Foreskin keratinocyte (primary cell): ENCODE measurements at places on chromosomes 2 and 18. TPM values are rescaled to one million over a fixed set of nuclear protein-coding genes. Genes with fewer than 3 reads are reported as not detected.

Gene CHN1
- total RNA-seq: 0.42 and 0.75 TPM in 2 replicates

GRCh38 chr2:25524507-25524906 is 148.9 kb downstream of the DTNB start:
- DNase-seq: no peak

DNA sequence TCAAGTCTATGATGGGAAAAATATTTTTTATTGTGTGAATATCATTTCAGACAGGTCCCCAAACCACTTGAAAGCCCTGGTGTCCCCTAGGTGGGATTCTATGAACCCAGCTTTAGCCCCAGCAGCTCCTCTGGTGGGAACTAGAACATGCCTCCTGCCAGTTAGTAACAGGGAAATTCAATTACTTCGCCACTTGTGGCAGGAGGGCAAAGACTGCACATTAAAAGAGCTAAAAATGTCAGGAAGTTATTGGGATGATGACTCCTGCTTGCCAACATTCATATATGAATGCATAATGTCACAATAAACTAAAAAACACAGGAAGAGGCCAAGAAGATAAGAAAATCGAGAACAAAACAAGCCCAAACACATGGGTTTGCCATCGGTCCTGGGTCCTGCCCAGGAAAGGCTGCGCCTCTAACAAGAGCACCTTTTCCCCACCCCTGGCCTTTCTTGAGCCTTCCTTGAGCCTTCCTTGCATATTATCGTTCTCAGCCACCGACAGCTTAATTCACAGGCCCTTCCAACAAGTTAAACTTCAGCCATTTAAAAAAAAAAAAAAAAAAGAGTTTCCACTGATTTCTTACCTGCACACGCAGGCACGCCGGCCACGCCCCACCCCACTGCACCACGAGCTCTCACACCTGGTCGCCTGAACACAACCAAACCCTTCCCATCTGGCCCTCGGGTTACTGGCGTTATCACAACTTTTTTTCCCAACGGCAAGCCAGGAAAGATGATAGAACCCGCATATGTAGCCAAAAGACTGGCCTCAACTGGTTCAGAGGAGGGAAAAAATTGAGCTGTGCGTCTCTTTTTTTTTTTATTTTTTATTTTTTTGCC is 23.4 kb downstream of the BCL11A start:
- DNase-seq: no peak

DNA sequence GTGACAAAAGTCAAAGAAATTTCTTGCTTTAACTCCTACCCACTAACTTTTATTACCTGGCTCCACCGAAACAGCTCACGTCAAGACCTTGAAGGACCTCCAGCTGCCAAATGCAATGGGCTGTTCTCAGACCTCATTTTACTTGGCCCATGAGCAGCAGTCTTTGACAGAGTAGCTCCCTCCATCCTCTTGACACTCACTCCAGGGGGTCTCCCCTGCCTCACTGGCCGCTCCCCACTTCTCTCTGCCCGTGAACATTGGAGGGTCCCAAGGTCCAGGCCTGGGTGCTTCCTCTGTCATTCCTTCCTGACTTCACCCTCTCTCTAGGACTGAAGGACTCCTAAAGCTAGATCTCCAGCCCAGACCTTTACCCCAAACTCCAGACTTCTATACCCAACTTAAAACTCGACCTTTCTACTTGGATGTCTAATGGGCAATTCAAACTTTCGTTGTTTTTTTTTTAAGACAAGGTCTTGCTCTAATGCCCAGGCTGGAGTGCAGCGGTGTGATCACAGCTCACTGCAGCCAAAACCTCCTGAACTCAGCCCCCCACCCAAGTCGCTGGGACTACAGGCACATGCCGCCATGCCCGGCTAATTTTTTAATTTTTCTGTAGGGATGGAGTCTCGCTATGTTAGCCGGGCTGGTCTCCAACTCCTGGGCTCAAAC is 92.9 kb upstream of the ST3GAL5 start:
- no peak for DNase-seq

Gene ACKR3
- total RNA-seq: 1.8 and 2.8 TPM in 2 replicates

- no peak for DNase-seq
Observed at GRCh38 chr18:48683197-48683596, 144.4 kb downstream of the CTIF start.
